ENCODE measurements at places on chromosomes 3 and 15.

DNA sequence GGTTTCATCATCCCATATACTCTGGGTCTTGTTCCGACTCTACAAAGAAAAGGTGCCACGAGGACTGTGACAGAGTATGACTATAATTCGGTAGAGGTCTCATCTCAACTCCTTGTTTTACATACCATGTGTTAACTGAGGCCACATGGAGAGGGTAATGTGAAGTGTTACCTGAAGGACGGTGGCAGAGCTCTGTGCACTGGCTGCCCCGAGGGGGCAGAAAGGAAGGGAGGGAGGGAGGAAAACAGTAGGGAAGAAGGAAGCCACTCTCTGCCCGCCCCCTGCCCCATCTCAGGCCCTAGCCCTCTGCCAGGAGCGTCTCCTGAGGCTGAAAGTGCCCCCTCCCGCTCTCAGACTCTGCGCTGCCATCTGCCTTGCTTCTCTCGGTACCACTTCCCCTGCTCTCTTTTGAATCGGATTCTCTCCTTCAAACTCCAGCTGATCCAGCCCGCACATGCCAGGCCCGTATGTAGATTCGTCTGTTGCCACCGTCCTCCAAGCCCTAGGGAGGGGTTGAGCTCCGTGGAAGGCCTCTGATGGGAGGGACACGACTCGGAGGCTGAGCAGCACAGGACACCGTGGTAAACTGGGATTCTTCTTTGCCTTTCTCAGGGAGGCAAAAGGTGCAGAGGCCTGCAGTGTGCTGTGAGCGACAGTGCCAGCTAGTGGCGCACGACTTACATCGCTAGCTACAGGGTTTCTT is 70.5 kb upstream of the ATP10A start:
- peak; percentile 24 for DNase-seq

- DNase-seq: no peak
Observed at GRCh38 chr3:132772252-132772651, 50.0 kb upstream of the NPHP3 start.

GRCh38 chr3:156577736-156578135 is 22.8 kb upstream of the SSR3 start:
- no peak for DNase-seq

DNA sequence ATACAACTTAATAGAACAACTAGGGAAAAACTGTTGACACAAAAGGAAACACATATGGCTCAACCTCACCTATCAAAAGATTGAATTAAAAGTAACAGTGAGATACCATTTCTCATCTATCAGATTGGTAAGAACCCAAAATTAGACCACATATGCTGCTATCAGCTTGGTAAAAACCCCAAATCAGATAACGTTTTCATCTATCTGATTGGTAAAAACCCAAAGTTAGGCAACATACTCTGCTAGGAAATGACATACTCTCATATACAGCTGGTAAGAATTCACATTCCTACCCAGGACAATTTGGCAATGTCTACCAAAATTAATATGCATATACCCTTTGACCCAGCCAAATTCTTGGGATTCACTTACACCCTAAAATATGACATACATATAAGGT is 26.3 kb downstream of the NRG4 start:
- no peak for DNase-seq

- no peak for DNase-seq
Observed at GRCh38 chr3:159859424-159859823, 129.2 kb upstream of the IL12A start.

- no peak for DNase-seq
Observed at GRCh38 chr15:101378171-101378755, 83.2 kb upstream of the SNRPA1 start.

- DNase-seq: no peak
Observed at GRCh38 chr3:119240101-119240590, 532 bp downstream of the B4GALT4 start.

GRCh38 chr3:130576375-130577266 is 59.6 kb downstream of the COL6A6 start:
- no peak for DNase-seq

DNA sequence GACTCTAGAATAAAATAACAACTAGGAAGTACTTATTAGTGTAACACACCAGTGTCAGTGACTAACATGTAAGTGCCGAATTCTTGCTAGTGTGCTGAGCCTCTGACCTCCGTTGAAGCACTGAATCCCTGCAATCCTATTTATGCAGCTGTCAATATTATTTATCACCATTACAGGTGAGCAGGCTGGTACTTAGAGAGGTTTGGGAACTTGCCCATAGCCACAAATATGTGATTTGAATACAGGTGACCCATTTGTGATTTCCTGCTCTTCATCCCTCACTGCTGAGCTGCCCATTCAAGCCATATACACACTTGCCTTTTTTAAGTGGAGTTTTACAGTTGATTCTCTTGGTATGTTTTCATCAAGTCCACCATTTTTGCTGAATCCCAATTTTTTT is 12.2 kb downstream of the EIF4E3 start:
- DNase-seq: no peak

Measured in stimulated activated CD4-positive, alpha-beta T cell treated with anti-CD3 and anti-CD28 coated beads, Interleukin-12 subunit alpha, Interleukin-12 subunit beta, amount 100 ng/mL, for 24 hours (primary cell).